ENCODE measurements at places on chromosomes 13 and 19. TPM values are rescaled to one million over a fixed set of nuclear protein-coding genes. Genes with fewer than 3 reads are reported as not detected.
A peak's percentile ranks its signal among the peaks of the same experiment; 100 is the strongest.

DNA sequence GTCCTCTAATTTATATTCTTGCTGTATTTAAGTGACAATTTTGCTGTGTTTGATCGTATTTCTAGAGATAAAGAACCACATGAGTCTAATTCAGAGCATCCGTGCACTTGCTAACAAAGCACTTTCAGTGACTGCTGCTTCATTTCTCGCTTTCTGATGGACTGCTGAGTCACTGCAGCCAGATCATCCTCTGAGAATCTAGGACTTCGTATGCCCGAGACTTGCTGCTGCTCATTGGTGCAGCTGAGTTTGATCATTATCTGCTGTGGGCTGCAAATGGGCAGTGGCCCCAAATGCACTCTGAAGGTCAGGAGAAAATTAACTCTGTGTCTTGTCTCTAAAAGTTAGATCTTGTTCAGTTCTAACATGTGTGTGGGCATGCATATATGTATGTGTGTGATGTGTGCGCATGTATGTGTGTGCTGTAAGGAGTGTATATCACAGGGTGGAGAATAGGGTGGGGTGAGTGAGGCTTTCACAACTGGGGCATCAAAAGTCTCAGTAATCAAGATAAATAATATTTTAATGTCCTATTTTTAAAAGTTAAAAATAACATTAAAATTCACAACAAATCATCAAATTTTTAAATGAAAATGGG, 342.6 kb downstream of the MTUS2 start:
- DNase-seq: no peak

GRCh38 chr19:13974073-13974472, 21.8 kb downstream of the DCAF15 start:
- DNase-seq: peak; percentile 84

DNA sequence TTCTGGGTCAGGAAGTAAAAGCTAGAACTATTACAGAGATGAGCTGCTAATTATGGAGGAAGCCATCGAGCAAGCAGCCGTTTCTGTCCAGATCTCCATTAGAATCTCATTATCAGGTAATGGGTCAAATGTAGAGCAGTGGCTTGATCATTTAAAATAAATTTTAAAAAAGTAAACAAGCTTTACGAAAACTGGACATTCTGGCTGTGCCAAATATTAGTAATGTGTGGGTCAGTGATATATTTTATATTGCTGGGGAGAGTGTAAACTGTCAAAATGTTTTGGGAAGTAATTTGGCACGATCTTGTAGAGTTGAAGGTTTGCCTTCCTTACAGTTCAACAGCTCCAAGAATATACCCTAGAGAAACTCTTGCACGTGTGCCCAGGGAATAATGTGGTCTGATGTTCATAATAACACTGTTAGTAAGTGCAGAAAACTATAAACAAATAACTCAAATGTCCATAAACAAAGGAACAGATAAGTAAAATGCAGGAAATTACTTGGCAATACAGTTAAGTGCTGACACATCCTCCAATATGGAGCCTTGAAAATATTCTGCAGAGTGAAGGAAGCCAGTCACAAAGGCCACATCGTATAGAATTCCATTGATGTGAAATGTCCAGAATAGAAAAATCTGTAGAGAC, 127.2 kb upstream of the UBL3 start:
- no peak for DNase-seq

GRCh38 chr19:30762651-30763050, 390.5 kb downstream of the ZNF536 start:
- DNase-seq: no peak

The SLAIN1 gene
- 3.5 TPM for total RNA-seq

GRCh38 chr13:111663953-111664421, 343.5 kb downstream of the TEX29 start:
- no peak for DNase-seq

DNA sequence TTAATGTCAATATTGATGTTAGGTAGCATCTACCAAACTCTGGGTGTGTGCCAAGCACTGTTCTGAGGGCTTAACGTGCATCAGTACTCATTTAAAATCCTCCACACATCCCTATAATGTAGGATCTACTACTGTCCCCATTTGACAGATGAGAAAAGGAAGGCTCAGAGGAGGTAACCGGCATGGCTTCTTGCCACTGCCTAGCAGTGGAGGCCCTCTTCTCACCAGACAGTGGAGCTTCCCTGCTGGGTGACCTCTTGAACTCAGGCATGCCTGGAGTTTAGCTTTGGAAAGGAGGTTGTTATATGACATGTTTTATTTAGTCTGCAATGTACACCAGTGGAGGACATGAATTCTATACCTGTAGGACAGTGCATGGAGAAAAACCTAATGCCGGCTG, 2.1 kb downstream of the SPATA13 start:
- no peak for DNase-seq

All from Caco-2 (cell line).